Myometrial cell (primary cell): ENCODE measurements at places on chromosomes 7 and 10. TPM values are rescaled to one million over a fixed set of nuclear protein-coding genes. Genes with fewer than 3 reads are reported as not detected.

The OR2A5 gene
- total RNA-seq: not detected in 2 replicates

The CRHR2 gene
- not detected in 2 replicates for total RNA-seq

The TFPI2 gene
- total RNA-seq: 528 and 763 TPM in 2 replicates

The ASAH2 gene
- total RNA-seq: 0.58 and 0.71 TPM in 2 replicates

The AQP1 gene
- total RNA-seq: 1.1 and 1.4 TPM in 2 replicates

The INMT gene
- total RNA-seq: 4.9 and 6.6 TPM in 2 replicates

The TUBAL3 gene
- not detected in 2 replicates for total RNA-seq

The ASCC1 gene
- total RNA-seq: 26.8 and 37.4 TPM in 2 replicates

The CALML5 gene
- total RNA-seq: not detected in 2 replicates

The BRI3 gene
- 37.5 and 45.2 TPM in 2 replicates for total RNA-seq

The ASB15 gene
- total RNA-seq: not detected in 2 replicates

The EN2 gene
- total RNA-seq: not detected in 2 replicates

The GHRHR gene
- not detected in 2 replicates for total RNA-seq

The HK1 gene
- total RNA-seq: 117 and 124 TPM in 2 replicates

The TDRD1 gene
- total RNA-seq: 0.35 TPM in 1 of 2 replicates, not detected in the other

The CDHR1 gene
- under 0.01 and 0.58 TPM in 2 replicates for total RNA-seq

The SLC26A3 gene
- not detected in 2 replicates for total RNA-seq

The RBP4 gene
- total RNA-seq: not detected in 2 replicates

The CDHR3 gene
- 3.7 and 4.0 TPM in 2 replicates for total RNA-seq

The HELLS gene
- total RNA-seq: 15.0 and 23.4 TPM in 2 replicates

The TBXAS1 gene
- 3.5 and 11.5 TPM in 2 replicates for total RNA-seq

The CYP26C1 gene
- not detected in 2 replicates for total RNA-seq

The SPDYE2B gene
- not detected in 2 replicates for total RNA-seq

The C10orf105 gene
- not detected in 2 replicates for total RNA-seq

The PTPRN2 gene
- 0.58 and 1.1 TPM in 2 replicates for total RNA-seq

The MKI67 gene
- total RNA-seq: 16.7 and 23.7 TPM in 2 replicates
